B cell (primary cell): ENCODE measurements at places on chromosomes 13 and 19. TPM values are rescaled to one million over a fixed set of nuclear protein-coding genes. Genes with fewer than 3 reads are reported as not detected.
A peak's percentile ranks its signal among the peaks of the same experiment; 100 is the strongest.

The PGLYRP2 gene
- polyA plus RNA-seq, result not detected in 2 replicates

The ZNF835 gene
- 2.1 and 4.3 TPM in 2 replicates for polyA plus RNA-seq

The GFY gene
- polyA plus RNA-seq, result not detected in 2 replicates

The ZNF837 gene
- polyA plus RNA-seq, result 3.0 and 4.9 TPM in 2 replicates

The SIGLEC12 gene
- 0.12 and 0.24 TPM in 2 replicates for polyA plus RNA-seq

The SLC15A1 gene
- not detected in 2 replicates for polyA plus RNA-seq

The TPP2 gene
- 22.1 and 34.2 TPM in 2 replicates for polyA plus RNA-seq

The SHD gene
- polyA plus RNA-seq, result not detected in 2 replicates

The CD37 gene
- 1,422 and 2,188 TPM in 2 replicates for polyA plus RNA-seq

The ZNF776 gene
- polyA plus RNA-seq, result 15.6 and 22.6 TPM in 2 replicates

The ZNF534 gene
- polyA plus RNA-seq, result 0.04 and 0.39 TPM in 2 replicates

The C1QTNF9 gene
- polyA plus RNA-seq, result not detected in 2 replicates

- DNase-seq, result peak; percentile 42
Measured at GRCh38 chr13:99214232-99214631, 13.6 kb downstream of the UBAC2 start.

GRCh38 chr19:3699741-3700241 is 477 bp downstream of the PIP5K1C start:
- DNase-seq, result peak; percentile 45

GRCh38 chr19:35247526-35248309 is 1.1 kb upstream of the LSR start:
- peak; percentile 83 for DNase-seq

DNA sequence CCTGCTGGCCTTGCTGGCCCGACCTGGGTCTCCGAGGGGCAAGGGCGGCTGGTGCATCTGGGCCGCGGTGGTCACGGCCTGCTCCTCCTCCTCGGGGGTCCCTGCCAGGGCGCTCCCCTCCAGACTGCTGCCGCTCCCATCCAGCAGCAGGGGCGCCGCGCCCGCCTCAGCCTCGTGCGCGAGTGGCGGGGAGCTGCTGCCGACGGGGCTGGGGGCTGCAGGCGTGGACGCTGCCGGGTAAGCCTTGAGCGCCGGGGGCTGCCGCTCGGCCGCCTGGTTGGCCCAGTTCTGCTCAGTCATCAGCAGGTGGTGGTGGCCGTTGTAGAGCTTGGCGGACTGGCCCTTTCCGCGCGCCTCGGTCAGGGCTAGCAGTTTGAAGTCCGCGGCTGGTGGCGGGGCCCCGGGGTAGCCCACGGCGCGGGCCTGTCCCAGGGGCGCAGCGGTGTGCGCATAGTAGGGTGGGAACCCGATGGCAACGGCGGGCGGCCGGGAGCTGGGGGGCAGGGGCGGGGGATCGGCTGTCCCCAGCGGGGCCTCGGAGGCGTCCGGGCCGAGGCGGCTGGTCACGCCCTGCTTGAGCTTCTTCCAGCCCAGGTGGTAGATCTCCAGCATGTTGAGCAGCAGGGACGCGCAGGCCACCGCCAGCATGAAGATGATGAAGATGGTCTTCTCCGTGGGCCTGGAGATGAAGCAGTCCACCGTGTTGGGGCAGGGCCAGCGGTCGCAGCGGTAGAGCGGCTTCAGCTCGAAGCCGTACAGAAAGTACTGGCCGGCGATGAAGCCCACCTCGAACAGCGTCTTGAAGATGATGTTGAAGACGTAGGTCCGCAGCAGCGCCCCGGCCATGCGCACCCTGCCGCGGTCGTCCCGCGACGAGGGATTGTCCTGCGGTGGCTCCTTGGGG is 18.6 kb downstream of the GJA3 start:
- DNase-seq, result no peak

DNA sequence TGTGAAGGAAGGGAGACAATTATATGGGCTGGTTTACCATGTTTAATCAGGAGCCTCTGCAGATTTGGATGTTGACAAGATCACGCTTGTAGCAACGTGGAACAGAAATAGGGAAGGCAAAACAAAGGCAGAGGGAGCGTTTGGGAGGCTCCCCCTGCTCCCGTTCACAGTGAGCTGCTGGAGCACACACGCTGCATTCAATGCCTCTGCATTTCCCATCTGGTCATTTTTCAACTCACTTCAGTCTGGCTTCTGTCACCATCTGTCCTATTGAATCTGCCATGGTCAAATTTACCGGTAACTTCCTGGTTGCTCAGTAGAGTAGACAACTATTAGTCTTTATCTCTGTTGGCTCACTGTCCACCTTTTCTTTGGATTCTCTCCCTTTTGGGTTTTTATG is 91.0 kb downstream of the NHLRC3 start:
- no peak for DNase-seq

GRCh38 chr13:58583966-58584365 is 952.4 kb downstream of the PCDH17 start:
- no peak for DNase-seq

GRCh38 chr19:47032171-47032811 is 12.7 kb downstream of the NPAS1 start:
- peak; percentile 75 for DNase-seq

DNA sequence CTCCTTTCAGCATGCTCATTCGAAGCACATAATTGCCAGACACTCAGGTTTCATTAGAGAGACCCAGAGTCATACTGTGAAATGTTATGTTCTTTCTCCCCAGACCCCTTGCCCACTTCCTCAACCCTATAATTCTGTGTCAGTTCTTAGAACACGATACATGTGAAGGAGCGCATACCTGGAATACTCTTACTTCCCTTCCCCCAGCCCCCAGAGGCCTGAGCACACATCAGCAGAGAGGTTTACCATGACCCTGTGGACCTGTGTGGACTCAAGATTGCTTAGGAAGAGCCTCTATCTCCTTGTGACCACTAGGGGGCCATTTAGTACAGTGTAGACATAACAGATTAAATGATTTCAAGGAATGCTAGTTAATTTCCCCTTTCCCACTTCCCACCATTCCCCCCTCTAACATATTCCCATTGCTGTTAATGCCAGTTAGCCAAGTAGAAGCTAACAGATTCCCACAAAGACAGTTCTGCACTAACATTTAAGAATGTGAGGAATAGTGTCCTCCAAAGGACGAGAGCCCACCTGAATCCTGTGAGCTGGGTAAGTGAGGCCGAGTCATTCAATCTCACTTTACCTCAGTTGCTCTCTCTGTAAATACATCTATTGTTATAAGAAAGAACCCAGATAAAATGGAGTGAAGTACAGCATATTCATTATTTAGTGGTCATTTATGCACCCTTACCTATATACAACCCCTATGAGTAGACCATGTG is 154.2 kb upstream of the MAB21L1 start:
- DNase-seq, result peak; percentile 9

- no peak for DNase-seq
Measured at GRCh38 chr13:28792992-28793391, 27.1 kb upstream of the MTUS2 start.

DNA sequence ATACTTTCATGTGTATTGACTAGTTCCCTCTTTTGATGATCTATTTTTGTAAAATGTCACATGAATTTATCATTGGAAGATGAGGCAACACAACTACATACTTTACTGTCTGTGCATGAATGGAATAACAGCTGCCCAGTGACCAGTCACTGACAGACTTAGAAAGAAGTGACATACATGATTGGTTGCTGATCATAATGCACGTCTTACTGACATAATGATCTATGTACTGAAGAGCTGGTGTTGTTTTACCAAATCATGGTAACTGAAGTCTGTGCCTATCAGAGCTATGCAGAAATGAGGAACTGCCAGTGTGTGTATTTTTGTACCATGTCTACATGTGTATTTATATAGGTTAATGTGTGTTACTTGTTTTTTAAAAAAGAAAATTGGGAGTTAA is 26.5 kb downstream of the GPR18 start:
- DNase-seq, result peak; percentile 81

DNA sequence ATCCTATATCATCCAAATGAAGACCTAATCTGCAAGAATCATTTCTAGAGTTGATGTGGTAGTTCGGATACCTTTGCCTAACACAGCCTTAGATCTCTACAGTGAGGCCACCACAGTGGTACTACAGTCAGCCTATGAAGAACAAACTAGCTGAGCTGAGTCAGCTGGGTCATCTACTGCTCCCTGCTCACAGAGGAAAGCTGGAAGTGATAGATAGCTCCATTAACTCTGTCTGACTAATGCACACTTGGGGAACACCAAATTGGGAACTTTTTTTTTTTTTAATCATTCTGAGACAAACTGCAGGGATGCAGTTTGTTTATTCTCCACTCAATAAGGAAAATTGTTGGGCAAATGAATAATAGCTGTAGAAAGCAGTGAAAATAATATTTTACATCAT is 1160.6 kb downstream of the PCDH9 start:
- no peak for DNase-seq

DNA sequence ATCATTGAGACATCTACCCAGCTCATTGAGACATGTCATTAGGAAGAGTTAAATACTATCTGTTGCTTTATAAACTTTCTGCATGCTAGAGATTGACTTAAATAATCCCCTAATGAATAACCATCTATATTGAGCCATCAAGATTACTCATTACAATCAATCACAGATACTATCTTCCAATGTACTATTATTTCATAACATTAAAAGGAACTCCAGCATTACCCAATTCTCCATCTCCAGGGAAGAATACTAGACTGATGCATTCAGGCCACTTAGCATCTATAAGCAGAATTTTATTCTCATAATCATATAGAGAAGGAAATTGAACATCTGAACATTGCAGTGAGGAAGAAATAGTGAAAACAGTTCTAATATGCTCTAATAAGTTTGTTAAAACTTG is 8.0 kb downstream of the EPSTI1 start:
- no peak for DNase-seq

GRCh38 chr19:16041991-16042386 is 34.3 kb upstream of the TPM4 start:
- no peak for DNase-seq

DNA sequence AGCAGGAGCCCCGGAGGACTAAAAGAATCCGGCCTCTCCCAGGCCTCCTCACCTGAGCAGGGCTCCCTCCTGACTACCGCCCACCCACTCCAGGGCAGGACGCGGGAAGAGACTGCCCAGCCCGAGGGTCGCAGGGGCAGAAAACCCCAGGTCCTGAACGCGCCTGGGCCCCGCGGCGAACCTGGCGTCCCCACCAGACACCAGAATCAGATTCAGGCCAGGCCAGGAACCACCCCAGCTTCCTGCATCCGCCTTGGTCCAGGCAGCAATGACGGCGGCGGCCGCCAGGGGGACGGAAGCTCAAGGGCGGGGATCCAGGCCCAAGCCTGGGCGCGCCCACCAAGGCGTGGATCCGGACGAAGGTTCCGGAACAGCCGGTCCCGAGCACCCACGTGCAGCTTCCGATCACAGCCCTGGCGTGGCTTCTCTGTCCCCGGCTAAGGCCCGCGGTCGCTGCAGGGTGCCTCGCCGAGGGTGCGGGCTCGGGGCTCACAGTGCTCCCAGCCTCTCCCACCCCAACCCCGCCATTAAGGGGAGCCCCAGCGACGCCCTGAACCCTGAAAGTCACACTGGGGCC is 3.6 kb downstream of the LGALS7 start:
- peak; percentile 95 for DNase-seq

- no peak for DNase-seq
Measured at GRCh38 chr19:36508325-36508724, 19.0 kb upstream of the ZNF566 start.

GRCh38 chr13:46884531-46884930 is 12.3 kb downstream of the HTR2A start:
- no peak for DNase-seq

GRCh38 chr13:34103854-34104253 is 285.9 kb downstream of the RFC3 start:
- no peak for DNase-seq

DNA sequence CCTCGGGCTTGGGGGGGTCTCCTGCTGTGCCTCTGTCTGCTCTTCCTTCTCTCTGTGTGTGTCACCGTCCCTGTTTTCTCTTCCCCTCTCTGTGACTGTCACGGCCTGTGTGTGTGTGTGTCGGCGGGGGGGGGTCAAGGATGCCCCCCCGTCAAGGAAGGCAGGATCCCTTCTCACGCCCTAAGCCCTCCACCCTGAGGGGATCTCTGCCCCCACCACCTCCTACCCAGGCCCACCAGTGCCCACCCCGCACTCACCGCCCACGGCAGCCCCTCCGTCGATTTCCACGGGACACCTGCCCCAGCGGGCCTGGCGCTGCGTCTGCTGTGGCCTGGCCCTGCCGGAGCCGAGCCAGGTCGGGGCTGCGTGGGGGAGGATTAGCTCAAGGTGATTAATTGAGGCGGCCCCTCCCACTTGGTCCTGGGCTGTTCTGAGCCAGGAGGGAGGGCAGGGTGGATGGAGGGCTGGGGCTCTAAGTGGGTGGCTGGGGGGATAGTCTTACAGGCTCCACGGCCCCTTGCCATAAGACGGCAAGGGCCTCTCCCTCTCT is at the start of gene RAX2:
TSS of gene RAX2 (minus strand) at position 323 of the 550 bp plus-strand sequence. CDS start 486 bp downstream, outside the sequence.
- DNase-seq, result no peak

DNA sequence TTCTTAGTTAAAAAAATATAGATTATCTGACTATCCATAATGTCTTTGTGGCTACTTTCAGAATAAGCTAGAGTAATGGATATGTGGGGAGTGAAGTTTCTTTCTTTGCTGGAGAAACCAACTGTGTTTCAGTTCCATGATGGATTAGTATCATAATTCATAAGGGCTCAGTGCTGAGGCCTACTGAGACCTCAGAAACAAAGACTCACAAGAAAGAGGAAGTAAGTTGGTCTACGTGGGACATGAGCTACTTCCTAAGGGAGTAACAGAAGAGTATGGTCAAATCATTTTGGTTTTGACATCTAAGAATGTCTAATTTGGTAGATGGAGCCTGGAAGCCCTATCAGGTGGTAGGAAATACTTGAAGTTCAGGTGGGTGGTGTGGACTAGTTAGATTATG is 99.0 kb upstream of the HTR2A start:
- DNase-seq, result peak; percentile 36

DNA sequence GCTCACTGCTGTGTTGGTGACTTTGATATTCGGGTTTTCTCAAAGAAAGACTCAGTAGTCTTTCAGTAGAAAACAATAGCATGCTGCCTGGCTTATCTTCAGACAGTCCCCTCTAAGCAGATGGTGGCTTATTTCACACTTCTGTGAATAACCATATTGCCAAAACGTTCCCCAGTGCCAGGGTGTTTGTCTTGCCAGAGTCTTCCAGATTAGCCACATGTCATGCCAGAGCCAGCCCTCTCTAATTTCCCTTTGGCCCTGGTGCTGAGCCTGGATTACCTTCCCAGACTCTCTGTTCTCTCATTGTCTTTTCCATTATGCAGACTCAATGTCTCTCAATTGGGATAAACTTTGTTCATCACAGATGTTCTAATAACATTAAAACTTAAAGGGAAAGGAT is 488.0 kb upstream of the ATXN8OS start:
- DNase-seq, result no peak

- peak; percentile 70 for DNase-seq
Measured at GRCh38 chr13:41458187-41458760, 924 bp downstream of the RGCC start.

DNA sequence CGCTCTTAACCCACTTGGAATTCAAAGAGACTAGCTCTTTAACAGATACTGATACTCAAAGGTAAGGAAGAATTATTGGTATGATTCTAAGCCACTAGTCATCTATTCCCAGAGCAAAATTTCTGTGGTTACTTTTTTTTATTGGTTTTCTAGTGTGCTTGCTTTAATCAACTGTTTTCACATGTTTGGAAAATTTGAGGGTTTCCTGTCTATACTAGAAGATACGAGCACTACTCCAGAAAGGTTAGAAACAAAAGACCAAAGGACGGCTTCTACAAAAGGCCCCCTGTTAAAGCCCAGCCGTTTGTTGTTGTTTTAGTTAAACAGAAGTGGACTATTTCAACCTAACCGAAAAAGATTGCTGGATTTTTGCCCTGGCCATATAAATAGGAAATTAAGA is 18.5 kb upstream of the LPAR6 start:
- DNase-seq, result no peak

- no peak for DNase-seq
Measured at GRCh38 chr19:28726533-28727479, 486.1 kb downstream of the UQCRFS1 start.
